ENCODE measurements at places on chromosomes 1 and 21. TPM values are rescaled to one million over a fixed set of nuclear protein-coding genes. Genes with fewer than 3 reads are reported as not detected.

Gene CDK11A
- total RNA-seq = 19.5 TPM

Gene HSPA6
- total RNA-seq = 0.37 TPM

Gene OR2L2
- not detected for total RNA-seq

Gene PSEN2
- total RNA-seq = 10.2 TPM

Gene BACE2
- total RNA-seq = 87.7 TPM

Gene SLC45A3
- 5.1 TPM for total RNA-seq

Gene KRTAP7-1
- total RNA-seq = not detected

Gene AMY2A
- total RNA-seq = not detected

Gene IL24
- 4.5 TPM for total RNA-seq

DNA sequence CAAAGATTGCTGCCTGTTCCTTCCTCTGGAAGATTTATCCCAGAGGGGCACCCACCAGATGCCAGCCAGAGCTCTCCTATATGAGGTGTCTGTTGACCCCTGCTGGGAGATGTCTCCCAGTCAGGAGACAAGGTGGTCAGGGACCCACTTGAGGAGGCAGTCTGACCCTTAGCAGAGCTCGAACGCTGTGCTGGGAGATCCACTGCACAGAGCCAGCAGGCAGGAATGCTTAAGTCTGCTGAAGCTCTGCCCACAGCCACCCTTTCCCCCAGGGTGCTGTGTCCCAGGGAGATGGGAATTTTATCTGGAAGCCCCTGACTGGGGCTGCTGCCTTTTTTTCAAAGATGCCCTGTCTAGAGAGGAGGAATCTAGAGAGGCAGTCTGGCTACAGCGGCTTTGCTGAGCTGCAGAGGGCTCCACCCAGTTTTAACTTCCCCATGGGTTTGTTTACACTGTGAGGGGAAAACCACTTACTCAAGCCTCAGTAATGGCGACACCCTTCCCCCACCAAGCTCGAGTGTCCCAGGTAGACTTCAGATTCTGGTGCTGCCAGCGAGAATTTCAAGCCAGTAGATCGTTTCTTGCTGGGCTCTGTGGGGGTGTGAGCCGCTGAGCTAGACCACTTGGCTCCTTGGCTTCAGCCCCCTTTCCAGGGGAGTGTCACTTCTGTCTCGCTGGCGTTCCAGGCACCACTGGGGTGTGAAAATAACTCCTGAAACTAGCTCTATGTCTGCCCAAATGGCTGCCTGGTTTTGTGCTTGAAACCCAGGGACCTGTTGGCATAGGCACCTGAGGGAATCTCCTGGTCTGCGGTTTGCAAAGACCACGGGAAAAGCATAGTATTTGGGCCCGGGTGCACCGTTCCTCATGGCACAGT, 51.1 kb upstream of the PDC start:
- no peak for DNase-seq

DNA sequence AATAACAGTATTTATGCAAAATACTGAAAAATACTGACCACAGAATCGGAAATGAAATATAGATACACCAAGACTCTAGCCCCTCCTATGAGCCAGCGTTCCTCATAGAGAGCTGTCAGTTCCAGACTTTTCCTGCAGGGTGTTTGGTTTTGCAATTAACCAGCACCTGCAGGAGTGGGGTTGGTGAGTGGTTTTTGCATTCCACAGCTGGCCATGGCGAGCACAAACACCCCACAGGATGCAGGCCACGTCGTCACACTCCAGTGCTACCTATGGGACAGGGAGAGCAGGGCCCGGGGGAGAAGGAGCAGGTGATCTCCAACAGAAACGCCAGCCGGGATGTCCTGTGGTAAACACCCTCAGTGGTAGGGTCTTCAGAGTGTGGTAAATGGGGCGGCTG, 94.1 kb downstream of the ERG start:
- DNase-seq = no peak

GRCh38 chr1:244964112-244964971, 100.0 kb upstream of the HNRNPU start:
- DNase-seq = peak; percentile 5

GRCh38 chr1:242057745-242058115, 58.8 kb upstream of the MAP1LC3C start:
- DNase-seq = no peak

GRCh38 chr1:6434186-6434585, 9.6 kb downstream of the ESPN start:
- no peak for DNase-seq

- DNase-seq = no peak
These were observed 9.6 kb downstream of the SLC37A1 start for GRCh38 chr21:42523211-42523610.

GRCh38 chr21:46206163-46207005, 22.1 kb upstream of the SPATC1L start:
- DNase-seq = no peak

DNA sequence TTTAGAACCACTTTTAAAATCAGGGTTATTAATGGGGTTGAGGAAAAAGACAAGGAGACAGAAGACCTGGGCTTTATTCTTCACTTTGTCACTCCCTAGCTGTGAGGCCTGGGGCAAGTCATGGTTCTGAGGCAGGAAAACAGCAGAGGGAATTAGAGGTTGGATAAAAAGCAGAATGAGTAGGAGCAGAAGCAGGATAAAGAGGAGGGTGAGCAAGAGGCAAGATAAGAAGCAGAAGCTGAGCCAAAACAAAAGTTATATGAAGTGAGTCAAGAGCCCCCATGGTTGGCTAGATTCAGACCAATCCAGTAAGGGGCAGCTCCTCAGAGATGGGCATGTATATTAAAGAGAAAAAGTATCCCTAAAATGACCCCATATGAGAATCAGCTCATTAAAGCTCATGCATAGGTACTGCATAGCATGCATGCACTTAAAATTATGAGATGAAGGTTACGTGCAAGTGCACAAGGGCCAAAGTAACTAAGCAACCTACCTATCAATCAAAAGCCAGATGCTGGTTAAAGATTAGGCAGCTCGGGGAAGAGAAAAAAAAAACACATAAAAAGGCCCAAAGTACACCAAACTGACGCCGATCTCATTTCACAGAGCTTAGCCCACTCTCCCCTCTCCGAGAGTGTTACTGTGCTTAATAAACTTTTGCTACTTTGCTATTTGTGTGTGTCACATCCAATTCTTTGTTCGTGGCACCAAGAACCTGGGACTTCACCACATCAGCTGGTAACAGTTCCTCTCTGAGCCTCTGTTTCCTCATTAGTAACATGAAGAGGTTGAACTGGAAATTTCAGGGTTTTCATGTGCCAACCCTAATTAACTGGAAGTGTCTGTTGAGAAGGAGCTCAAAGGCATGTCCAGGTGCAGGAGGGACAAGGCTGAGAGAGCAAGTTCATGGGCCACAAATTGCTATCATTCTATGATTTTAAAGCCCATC, 2.2 kb downstream of the AVPR1B start:
- DNase-seq = no peak

- no peak for DNase-seq
These were observed 333.6 kb downstream of the NPHP4 start for GRCh38 chr1:5658340-5659316.

- DNase-seq = no peak
These were observed 863 bp upstream of the NUF2 start for GRCh38 chr1:163320891-163321290.

DNA sequence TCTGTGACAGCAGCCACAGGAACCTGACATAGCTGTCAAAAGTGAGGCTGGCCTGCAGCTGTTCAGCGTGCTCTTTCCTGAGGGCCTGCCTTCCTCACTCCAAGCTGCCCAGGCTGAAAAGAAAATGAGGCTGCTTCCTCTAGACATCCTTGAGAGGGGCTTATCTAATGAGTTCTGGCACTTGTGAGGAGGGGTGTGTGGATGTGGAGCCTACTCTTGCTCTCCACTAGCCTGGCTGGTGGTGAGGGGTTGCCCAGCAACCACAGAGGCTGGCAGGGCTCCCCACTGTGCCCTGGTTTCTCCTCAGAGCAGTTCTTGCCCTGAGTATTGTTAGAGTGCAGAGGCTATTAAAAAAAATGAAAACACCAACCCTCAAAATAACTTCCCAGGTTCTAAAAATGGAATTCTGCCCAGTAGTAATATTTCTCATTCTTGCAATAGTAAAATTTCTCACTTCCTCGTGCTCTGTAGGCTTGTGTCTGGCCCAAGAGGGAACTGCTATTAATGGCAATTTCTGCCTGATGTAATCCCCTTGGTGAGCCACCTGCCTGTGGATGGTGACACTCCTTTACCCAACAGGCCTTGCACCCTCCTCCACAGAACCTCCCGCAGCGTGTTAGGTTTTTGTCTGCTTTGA, 52.6 kb upstream of the EPS8L3 start:
- DNase-seq = no peak

- no peak for DNase-seq
These were observed 24.8 kb upstream of the NTPCR start for GRCh38 chr1:232925421-232926220.

DNA sequence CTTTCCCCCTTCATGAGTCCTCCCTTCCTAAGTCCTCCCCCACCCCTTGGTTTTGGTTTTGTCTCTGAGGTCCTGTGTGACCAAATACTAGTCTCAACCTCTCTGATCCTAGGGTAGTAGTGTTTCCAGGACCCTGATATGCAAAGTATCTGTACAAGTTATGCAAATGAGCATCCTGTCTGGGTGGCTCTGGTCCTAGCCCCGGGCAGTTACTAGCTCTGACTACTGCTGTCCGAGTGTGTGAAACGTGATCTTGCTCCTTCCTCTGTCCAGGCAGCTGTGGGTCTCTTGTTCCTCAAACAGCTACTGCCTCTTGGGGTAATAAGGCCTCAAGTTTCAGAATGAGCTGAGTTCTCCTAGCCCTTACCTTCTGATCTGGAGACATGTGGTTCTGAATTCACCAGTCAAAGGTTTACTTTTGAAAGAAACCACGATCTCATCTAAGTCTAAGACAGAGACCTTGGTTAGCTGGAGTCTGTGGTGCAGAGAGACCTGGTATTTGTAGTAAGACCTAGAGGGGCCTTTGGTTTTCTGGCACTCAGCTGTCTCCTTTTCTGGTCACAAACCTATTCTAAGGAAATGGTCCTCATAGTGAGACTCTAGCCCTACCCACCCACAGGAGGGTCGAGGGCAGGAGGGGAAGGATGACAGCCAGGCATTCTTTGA, 31.0 kb upstream of the IL19 start:
- no peak for DNase-seq

DNA sequence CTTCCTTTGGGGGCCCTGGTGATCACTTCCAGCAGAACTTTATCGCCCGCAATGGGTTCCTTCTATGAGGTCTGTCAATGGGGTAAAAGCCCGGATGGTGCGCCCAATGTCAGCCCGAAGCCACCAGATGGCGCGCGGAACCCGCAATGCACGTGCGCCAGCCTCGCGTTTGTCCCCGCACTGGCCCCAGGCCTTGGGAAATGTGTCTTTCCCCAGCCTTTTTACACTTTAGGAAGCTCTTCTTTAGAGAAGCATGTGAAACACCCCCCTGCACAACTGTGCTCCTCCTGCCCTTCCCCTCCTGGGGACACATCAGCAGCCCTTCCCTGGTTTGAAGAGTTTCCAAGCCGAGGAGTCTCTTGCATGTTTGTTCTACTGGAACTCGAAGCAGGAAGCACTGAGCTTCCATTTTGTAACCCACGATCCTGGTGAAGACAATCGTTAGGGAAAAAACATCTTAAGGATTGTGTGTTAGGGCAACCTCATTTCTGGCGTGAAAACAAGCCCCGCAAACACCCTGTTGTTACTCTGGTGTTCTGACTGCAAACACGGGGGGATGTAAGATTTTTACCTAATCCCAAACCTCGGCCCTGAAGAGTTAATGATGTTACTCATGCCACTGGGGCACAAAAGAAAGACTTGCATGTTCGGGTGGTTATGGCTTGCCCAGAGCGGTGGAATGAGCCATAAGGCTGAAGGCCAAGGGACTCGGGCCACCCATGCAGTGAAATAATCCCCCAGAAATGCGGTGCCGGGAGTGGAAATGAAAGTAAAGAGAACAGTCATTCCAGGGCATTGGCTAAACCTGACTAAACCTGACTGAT, 20.4 kb upstream of the TARBP1 start:
- DNase-seq = peak; percentile 91

- DNase-seq = no peak
These were observed 230.2 kb upstream of the AJAP1 start for GRCh38 chr1:4424254-4424653.

DNA sequence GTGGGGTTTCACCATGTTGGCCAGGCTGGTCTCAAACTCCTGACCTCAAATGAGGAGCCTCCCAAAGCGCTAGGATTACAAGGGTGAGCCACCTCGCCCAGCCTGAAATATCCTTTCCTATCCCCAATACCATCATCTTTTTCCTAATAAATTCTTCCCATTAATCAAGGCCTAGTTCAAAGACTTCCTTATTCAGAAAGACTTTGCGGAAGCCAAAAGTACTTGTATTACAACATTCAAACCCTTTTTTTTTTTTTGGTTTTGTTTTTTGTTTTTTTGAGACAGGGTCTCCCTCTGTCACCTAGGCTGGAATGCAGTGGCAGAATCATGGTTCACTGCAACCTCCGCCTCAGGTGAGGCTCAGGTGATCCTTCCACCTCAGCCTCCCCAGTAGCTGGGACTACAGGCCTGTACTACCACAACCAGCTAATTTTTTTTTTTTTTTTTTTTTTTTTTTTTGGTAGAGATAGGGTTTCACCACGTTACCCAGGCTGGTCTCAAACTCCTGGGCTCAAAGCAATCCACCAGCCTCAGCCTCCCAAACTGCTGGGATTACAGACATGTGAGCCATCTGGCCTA, 7.6 kb downstream of the SLC19A2 start:
- no peak for DNase-seq

DNA sequence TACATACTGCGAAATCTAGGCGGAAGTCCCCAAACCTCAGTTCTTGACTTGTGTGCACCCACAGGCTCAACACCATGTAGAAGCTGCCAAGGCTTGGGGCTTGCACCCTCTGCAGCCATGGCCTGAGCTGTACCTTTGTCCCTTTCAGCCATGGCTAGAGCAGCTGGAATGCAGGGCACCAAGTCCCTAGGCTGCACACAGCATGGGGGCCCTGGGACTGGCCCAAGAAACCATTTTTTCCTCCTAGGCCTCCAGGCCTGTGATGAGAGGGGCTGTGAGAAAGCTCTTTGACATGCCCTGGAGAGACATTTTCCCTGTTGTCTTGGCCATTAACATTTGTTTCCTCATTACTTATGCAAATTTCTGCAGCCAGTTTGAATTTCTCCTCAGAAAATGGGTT, 1.5 kb upstream of the PRSS38 start:
- no peak for DNase-seq

- no peak for DNase-seq
These were observed 41.4 kb downstream of the S1PR1 start for GRCh38 chr1:101278238-101278637.

- DNase-seq = no peak
These were observed 9.2 kb downstream of the CGN start for GRCh38 chr1:151520359-151520758.

- no peak for DNase-seq
These were observed 30.9 kb downstream of the RGS5 start for GRCh38 chr1:163171826-163172225.
